MCF 10A (cell line): ENCODE measurements at places on chromosomes 7 and 10.

- DNase-seq, result no peak
Observed at GRCh38 chr10:77618117-77618516, 19.5 kb downstream of the KCNMA1 start.

DNA sequence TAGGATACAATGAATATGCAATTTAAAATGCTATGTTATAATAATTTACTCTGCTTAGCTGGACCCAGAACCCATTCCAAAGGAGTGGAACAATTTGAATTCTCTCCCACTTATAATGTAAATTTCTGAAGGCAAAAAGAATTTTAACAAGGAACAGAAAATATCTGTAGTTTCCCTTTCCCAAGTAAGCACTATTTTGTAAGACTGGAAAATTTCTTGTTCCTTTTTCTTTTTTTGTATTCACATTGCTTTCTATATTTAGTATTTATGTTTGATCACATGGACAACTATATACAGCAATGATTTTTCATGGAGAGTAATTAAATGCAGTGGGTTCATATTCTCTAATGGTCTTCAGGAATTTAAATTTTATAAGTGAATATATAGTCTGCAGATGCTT lies 127.4 kb downstream of the GPR85 start:
- no peak for DNase-seq

DNA sequence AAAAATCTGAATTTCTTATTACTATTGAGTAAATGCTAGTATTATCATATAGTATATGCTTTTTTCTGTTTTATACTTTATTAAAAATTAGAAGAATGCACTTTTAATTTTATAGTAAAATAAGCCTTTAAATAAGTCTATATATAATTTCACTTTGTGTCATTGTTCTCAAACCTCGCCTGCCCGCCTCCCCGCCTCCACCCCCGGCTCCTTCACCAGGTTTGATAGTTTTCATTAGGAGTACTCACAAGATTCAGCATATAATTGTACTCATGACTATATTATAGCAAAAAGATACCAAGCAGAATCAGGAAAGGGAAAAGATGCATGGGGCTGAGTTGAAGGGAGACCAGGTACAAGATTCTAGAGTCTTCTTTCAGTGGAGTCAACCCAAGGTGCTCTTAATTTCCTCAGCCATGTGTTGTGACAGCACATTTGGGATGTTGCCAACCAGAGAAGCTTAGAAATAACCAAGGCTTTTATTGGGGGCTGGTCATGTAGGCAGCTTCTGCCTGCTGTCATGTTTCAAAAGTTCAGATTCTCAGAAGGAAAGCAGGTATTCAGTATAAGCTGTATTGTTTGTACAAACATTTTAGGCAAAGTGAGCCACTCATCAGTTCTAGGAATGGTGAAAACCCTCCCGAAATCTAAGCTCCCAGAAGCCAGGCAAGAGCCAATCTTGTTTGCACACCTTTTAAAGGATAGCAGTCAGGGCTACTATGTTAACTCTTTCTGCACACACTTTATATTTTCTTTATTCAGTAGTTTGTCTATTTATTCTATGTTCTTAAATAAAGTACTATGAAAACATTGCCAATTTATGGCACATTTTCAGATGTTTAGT lies 12.3 kb downstream of the NHLRC2 start:
- no peak for DNase-seq

DNA sequence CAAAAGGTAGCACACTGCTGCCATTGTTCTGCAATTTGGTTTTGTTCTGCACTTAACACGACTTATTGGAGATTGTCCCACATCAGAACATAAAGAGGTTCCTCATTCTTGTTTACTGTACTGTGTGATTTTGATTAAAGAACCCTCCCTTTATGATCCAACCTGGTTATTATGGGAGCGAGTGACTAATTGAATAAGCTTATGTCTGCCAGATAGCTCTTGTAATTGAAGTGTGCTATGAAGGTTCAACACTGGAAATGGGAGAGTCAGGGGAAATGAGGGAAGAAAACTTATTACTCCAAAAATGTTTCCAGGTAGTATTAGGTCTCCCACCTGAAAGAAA lies 33.9 kb downstream of the CASP7 start:
- DNase-seq, result no peak
